Large intestine (tissue), 12 donors: ENCODE measurements at places on chromosomes 16 and 17.

DNA sequence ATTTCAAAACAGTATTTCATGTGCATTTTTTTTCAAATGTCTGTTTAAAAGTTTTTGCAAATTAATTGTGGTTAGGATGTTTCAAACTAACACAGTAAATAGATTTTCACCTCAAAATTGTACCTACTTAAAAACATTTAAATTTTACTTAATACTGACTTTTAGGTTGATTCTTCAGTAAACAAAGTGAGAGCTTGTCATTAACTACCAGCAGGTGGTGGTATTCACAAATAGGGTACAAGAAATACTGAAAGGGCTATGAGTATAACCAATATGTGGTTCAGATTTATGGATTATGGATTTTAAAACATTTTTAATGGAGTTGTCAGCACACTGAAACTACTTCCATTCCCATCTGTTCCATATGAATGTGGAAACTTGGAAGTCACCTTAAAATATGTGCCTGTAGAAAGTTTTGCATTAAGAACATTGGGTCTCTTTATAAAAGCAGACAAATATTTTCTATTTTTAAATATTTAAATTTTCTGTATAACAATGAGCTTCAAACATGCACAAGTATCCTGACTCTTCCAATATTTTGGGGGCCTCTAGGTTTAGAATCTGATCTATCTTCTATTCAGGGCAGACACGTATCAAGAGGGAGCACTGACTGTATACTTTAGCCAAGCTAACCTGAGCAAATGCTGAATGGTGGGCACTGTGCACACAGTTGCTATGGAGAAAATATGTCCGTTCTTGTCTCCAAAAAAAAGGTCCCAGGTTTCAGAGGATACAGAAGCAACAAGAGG, 155.6 kb downstream of the SNX11 start:
- DNase-seq: no peak

- DNase-seq: no peak
These were observed 129.8 kb downstream of the CLEC16A start for GRCh38 chr16:11074131-11074530.

- no peak for DNase-seq
These were observed 2.4 kb downstream of the NECAB2 start for GRCh38 chr16:83970430-83970815.

DNA sequence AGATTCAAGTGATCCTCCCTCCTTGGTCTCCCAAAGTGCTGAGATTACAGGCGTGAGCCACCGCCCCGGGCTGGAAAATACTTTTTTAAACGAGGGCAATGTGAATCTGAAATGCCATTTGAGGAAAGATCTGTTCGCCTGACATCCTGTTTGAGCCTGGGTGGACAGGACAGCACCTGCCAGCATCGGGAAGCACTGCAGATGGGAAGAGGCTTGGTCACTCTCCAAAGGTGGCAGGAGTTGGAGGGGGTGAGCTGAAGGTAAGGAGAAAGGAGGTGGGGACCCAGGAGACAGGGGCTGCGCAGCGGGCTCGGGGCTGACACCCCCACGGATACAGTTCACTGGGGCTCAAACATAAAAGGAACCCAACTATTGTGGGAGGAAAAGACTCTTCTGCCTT, 3.9 kb upstream of the BIRC5 start:
- no peak for DNase-seq

DNA sequence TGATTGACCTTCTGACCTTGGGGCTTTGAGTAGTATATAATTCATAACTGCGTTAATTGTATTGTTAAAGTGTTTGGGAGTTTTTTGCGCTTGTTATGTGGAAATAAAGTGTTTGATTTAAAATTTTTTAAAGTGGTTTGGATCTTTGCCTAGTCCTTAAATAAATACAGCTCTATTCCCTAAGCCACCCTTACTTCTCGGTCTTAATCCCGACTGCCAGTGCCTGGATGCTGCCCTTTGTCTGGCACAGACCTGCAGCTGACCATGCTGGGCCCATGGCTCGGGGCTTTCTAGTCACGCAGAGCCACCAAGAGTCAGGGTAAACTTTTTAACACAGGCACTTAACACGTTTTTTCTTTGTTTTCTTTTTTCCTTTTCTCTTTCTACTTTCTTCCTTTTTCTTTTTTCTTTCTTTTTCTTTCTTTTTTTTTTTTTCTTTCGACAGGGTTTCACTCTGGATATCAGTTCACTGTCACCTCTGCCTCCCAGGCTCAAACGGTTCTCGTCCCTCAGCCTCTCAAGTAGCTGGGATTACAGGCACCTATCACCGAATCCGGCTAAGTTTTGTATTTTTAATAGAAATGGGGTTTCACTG, 19.6 kb upstream of the SLC5A11 start:
- DNase-seq: no peak

DNA sequence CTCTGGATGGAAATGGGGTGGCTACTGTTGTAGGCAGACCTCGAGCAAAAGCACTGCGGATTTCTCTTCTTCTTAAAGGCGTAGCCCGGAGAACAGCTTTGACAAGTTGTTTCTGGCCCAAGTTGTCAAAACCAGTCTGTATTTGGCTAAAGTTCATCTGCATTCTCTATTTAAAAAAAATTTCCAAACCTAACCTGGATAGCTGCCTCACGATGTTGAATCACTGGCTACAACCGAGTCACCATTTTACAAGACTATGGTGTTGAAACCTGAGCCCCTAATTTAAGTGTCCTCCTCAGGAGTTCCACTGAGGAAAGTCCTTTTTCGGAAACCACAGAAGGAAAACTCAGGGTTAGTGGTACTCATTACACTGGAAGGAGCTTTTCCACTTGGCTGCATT, 1.5 kb downstream of the SLC16A6 start:
- no peak for DNase-seq

DNA sequence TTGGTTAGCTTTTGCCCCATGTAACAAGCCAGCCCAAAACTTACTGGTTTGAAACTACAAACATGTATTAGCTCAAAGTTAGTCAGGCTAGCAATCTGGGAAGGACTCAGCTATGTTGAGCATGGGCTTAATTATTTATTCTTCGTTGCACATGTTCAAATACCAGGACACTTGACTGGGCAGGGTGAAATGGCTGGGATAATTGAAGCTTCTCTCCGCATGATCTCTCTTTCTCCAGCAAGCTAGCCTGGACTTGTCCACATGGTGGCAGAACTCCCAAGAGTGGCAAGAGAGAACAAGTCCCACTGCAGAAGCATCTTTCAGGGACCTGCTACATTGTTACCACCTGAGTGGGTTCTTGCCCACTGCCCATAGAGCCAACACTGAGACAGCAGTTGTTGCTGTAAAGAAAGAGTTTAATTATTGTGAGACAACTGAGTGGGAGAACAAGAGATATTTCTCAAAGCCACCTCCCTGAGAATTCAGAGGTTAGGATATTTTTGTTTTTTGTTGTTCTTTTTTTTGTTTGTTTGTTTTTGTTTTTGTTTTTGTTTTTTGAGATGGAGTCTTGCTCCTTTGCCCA, 16.8 kb upstream of the ATF7IP2 start:
- DNase-seq: no peak

DNA sequence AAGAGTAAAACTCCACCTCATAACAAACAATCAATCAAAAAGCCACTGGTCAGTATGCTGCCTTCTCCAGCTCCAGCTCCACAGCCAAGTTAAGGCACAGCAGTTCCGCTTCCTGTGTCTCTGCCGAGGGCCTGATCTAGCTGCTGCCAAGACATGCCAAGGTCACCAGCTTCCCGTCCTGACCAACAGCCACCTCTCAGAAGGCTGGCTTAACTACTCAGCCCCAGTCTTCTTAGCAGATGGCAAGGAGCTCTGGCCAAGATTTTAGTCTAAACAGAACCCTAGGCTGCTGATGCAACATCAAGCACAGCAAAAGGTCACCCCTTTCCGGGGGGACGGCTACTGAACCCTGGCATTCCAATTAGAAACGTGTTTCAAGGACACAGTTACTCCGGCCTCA, 17.7 kb upstream of the MNT start:
- DNase-seq: no peak

DNA sequence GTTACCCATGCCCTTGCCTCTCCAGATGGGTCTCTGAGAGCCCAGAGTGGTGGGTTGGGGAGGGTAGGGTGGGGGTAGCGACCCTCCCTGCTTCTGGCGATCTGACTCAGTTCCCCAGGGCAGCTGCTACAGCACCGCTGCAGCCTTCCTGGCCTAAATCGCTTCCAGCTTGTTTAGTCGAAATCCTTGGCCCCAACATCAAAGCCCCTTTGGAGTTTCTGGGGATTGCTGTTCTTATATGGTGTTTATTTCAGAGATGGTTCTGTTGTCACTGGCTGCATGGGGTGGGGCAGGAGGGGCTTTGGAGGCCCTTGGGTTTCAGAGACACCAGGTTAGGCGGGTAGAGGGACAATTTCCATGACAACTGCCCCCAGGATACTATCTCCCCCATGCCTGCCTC, 35.9 kb downstream of the FZD2 start:
- DNase-seq: no peak

DNA sequence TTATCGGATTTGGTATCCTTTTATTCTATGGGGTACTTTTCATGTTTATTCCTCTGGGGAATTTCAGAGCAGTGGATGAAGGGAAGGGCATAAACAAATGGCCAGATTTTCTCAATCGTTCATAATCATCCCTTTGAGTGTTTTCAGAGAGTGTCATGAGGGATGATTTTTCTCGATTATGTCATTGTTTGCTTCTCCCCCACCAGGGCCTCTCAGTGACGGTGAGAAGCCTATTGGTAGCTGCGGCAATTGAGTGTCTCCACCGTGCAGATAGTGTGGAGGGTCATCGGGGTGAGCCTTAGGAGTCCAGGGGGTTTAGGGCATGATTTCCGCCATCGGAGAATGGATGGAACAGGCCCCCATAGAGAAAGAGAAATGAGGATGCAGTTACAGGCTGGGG, 57.2 kb downstream of the USP43 start:
- DNase-seq: no peak
